Heart right ventricle (tissue), 16 donors: ENCODE measurements at places on chromosomes 3 and 15. TPM values are rescaled to one million over a fixed set of nuclear protein-coding genes. Genes with fewer than 3 reads are reported as not detected.

GRCh38 chr3:66270288-66270687 lies 49.5 kb downstream of the SLC25A26 start:
- DNase-seq = no peak

- no peak for DNase-seq
Observed at GRCh38 chr3:172635588-172635987, 75.3 kb downstream of the NCEH1 start.

Gene GXYLT2
- 12.9 TPM for total RNA-seq

DNA sequence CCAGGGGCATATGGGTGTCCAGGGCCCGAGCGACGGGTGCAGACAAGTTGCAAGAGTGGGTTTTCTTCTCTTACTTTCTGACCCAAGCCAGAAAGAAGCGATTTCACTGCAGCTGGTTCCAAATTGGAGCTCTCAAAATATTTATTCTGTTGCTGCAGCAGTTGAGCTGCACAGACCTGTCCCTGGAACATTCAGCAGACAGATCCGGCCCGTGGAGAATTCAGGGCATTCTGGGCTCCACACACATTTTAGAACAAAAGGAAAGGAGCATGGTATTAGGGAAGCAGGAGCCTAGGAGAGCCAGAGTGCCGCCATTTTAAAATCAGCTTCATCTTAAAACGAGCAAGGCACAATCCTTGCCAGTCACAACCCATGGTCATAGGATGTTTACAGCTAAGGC lies 135.3 kb upstream of the TPM1 start:
- DNase-seq = no peak

Gene SPINT1
- 0.47 TPM for total RNA-seq

Gene CFAP100
- total RNA-seq = not detected

DNA sequence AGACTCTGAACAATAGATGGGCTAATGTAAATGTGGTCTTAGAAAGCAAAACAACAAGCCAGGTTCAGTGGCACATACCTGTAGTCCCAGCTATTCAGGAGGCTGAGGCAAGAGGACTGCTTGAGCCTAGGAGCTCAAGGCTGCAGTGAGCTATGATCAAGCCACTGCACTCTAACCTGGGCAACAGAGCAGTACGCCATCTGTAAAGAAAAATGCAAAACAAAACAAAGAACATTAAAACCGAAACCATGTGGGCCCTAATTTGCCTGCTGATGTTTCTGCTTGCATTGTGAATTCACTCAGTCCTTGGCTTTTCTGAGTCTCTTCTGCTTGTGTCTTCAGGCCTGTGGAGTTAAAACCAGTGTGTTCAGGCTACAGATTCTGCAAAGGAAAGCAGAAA lies 56.7 kb downstream of the CCNL1 start:
- DNase-seq = no peak

DNA sequence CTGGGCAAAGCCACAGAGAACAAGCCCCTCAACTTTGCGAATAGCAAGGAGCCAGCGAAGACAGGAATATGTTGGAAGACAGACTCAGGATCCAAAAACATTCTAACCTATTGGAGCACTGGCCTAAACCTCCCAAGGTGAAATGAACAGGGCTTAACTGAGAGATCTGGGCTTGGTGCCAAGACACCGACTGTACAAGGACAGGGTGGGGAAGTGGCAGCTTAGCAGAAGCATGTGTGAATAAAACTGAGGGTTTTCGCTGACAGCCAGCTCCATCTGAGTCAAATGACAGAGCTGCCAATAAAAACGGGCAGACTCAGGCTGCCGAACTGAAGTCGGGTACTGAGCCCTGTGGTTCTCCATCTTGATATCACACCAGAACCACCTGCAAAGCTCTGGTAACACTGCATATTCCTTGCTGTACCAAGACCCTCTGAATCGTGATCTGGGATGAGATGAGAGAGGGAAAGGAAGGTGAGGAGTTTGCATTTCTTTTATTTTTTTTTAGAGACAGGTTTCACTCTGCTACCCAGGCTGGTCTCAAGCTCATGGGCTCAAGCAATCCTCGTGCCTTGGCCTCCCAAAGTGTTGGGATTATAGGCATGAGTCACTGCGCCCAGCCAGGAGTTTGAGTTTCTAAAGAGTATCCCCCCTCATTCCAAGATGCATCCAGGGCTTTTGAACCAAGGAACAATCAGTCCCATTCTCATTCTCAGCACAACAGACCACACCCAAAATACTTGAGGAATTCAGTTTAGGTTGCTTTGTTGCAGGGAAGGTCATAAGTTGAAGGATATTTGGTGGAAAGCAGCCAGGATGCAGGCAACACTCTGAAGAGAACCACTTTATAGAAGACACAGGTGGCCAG lies 6.0 kb upstream of the PLCB2 start:
- DNase-seq = no peak

Gene SKOR1
- 0.08 TPM for total RNA-seq

- no peak for DNase-seq
Observed at GRCh38 chr3:119408243-119408950, 55.0 kb downstream of the TMEM39A start.

GRCh38 chr3:176097027-176097426 lies 1100.3 kb downstream of the TBL1XR1 start:
- no peak for DNase-seq

Gene CPA3
- total RNA-seq = 2.6 TPM

- DNase-seq = no peak
Observed at GRCh38 chr3:155326244-155326643, 32.8 kb upstream of the STRIT1 start.

DNA sequence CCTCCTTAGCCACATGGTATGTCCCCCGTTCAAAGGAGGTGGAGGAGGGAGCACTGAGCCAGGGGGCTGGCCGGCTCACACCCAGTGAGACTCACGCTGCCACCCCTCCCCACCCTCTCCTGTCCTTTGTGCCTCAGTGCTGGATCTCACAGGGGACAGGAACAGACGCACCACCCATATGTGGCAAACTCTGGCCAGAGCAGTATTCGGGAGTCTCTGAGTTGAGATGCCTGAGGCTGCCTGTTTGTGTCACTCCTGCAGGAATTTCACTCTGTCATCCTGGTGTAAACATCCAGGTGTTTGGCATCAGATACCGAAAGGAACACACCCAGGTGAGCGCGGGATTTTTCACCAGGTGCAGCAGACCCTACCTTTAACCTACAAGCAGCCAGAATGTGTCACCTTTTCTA lies 25.7 kb downstream of the RGMA start:
- no peak for DNase-seq

Gene GOLGA8Q
- total RNA-seq = not detected

DNA sequence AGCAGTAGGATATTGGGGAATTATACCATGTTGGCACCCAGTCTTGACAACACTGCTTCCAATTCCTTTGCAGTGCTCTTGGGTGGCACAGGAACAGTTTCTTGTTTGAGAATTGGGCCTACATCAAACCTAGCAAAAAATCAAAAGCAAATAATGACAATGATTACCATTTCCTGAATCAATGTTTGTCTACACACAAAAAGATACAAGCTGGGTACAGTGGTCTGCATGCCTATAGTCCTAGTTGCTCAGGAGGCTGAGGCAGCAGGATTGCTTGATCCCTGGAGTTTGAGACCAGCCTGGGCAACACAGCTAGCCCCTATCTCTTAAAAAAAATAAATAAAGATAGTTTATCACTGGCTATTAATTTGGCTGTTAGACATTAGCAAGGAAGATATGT lies 8.0 kb downstream of the MTFMT start:
- no peak for DNase-seq

GRCh38 chr3:98701071-98701675 lies 62.0 kb upstream of the ST3GAL6 start:
- no peak for DNase-seq

DNA sequence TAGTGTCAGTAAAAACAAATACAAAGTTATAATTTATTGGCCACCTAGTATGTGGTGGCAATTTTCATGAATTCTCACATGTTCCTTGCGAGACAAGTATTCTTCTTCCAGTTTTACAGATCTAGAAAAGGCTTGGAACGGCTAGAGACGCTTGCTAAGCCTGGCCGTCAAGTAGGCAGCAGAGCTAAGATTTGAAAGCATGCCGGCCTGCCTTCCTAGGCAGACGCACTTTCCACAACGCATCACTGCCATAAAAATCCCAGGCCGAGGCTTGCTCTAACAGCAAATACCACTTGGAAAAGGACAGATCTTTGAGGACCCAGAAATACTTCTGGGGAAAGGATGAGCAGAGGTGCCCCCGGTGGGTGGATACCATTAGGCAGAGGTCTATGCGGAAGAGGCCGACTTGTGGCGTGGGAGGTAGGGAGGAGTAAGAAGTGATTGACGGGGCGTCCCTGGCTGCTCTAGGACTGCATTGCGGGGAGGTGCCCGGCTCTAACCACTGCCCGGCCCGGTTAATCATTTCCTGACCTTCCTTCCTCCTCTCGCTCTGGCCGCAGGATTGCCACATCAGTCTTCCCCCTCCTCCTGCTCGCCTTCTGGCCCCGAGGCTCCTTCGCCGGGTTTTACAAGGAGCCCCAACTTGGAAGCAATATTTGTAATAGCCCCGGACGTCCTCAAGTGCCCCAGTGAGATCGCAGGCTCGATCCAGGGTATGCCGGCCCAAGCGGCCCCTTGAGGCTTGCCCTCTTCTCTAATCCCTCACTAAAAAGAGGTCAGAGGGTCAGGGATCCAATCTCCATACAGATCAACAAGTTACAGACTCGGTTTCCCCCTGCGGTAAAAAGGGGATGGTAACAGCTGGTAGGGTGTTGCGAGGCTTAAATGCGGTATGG lies 1.3 kb upstream of the USP3 start:
- DNase-seq = peak; percentile 86

Gene HIGD2B
- total RNA-seq = not detected

GRCh38 chr3:131616719-131617118 lies 113.9 kb upstream of the MRPL3 start:
- no peak for DNase-seq

Gene GOLGA8N
- 6.3 TPM for total RNA-seq

GRCh38 chr3:142434503-142434902 lies 13.3 kb downstream of the XRN1 start:
- DNase-seq = no peak

DNA sequence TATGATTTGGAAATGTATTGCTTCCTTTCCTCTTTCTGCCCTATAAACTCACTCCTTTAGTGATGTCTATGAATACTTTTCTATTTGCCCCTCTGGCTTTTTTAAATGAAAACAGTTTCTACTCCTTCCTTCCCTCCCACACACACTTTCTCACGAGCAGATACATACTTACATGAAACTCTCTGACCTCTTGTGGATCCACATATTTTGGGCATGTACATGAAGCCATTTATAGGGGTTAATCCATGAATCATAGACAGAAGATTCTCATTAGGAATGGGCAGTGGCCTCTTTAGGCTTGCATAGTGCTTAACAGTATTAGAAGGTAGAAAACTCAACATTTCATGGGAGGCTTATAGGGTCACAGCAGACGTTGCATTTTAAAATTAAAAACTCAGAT lies 24.8 kb downstream of the ANAPC13 start:
- DNase-seq = no peak

Gene THUMPD3
- total RNA-seq = 40.3 TPM

Gene OSTN
- 0.72 TPM for total RNA-seq

GRCh38 chr3:167163580-167163979 lies 216.5 kb downstream of the ZBBX start:
- no peak for DNase-seq

Gene ADAMTS17
- total RNA-seq = 4.1 TPM

Gene RHOV
- total RNA-seq = not detected

Gene TEX55
- total RNA-seq = not detected

- no peak for DNase-seq
Observed at GRCh38 chr15:31474059-31474868, 147.6 kb downstream of the KLF13 start.

- no peak for DNase-seq
Observed at GRCh38 chr3:166445865-166446264, 608.6 kb upstream of the BCHE start.

- DNase-seq = no peak
Observed at GRCh38 chr15:97874139-97874538, 86.4 kb upstream of the ARRDC4 start.

Gene PPP1R14D
- total RNA-seq = not detected

DNA sequence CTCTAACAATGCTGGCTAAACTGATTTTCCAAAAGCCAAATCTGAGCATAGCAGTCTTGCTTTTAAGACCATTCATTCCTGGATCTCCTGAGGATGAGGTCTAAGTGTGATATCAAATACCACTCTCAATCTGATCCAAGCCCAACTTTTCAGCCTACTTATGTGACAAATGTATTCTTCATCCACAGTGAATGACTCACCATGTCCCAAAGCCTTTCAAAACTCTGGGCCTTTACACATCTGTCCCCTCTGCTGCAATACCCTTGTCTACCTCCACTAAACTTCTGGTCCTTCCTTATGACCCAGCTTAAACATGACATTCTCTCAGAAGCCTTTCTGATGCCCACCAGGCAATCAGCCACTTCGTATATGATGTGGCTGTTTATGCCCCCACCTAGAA lies 4.6 kb downstream of the ANAPC13 start:
- DNase-seq = no peak
